ENCODE measurements at places on chromosomes 2 and 18.
A peak's percentile ranks its signal among the peaks of the same experiment; 100 is the strongest.

GRCh38 chr2:66813525-66813924 lies 378.6 kb downstream of the MEIS1 start:
- no peak for DNase-seq

GRCh38 chr18:78192054-78192453 lies 787.6 kb upstream of the SALL3 start:
- DNase-seq, result no peak

DNA sequence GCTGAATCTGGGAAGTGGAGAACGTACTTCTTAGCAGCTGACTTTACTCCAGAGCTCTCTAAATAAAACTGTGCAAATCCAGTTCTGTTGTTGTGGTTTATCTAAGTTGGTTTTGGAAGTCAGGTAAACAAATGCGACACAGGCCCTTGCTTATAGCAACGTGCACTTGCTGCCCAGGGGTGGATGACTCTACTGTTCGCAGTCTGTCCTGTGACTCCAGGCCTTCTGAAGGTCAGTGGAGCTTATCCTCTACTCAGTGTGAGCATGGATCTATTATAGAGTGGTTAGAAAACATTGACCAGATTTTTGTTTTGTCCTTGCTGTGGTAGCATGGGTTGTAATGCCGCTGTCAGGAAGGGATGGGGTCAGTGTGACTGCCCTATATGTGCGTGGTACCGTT lies 89.1 kb downstream of the ZNF236 start:
- no peak for DNase-seq

- no peak for DNase-seq
Observed at GRCh38 chr2:72747344-72747743, 78.5 kb downstream of the EXOC6B start.

DNA sequence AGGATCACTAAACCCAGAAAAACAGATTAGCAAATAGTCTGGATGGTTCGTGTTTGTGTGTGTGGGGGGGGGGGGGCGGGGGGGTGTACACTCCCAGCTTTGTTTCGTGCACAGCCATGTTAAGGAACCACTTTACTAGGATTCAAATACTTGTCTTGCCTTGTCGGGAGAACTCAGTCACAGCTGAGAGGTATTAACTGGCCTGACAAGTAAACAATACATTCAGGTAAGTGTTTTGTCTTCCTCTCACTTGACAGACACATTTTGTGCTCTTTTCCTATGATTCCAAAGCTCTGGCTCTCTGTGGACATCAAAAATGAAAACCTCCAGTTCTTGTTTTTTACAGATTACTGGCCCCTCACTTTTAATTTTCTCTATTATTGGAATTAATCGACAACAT lies 173.5 kb downstream of the LRP1B start:
- no peak for DNase-seq

- DNase-seq, result no peak
Observed at GRCh38 chr2:142175813-142176338, 45.1 kb upstream of the LRP1B start.

DNA sequence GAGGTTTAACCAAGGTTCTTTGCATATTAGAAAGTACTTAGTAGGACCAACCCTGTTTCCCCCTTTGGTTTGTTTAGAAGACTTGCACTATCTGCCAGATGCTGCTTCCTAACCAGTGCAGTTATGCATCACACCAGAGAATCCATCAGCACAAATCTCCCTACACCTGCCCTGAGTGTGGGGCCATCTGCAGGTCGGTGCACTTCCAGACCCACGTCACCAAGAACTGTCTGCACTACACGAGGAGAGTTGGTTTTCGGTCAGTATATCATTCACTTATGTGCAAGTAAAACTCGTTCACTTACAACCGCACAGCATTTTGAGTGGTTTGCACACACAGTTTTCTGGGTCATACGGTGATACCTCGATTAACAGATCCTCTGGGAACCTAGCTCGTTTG lies 69.7 kb downstream of the ZNF532 start:
- DNase-seq, result no peak

DNA sequence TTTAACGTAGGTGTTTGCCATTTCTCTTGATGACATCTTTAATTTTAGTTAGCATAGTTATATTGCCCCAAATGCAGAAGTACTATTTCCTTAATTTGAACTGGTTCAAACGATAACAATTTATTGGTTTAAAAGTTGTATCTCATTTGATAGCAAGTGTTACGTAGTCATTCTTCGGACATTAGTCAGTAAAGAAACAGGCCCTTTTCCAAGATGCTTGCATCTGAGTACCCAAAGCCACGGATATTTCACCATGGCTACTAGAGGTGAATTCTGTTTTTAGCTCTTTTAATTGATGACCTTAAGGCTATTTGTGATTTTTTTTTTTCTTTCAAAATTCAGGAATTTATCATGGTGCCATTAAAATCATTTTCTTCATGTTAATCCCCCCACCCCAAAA lies 32.1 kb downstream of the GLS start:
- no peak for DNase-seq

DNA sequence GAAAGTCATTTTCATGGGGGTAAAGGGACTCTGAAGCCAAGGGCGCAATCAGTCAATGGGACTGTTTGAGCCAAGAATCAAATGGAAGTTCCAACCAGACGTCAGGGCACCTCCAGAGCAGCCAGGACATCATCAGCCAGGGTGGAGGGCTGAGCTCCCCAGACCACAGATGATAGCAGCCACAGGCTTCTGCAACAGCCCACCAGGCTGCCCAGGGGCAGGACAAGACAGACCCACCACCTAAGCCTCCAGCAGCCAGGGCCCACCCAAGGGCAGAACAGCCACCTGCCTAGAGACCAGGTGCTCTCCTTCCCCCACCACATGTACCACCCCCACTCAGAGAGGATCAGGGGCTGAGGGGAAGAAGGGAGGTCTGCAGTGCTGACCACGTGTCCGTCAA lies 53.8 kb upstream of the SLC66A3 start:
- DNase-seq, result no peak

DNA sequence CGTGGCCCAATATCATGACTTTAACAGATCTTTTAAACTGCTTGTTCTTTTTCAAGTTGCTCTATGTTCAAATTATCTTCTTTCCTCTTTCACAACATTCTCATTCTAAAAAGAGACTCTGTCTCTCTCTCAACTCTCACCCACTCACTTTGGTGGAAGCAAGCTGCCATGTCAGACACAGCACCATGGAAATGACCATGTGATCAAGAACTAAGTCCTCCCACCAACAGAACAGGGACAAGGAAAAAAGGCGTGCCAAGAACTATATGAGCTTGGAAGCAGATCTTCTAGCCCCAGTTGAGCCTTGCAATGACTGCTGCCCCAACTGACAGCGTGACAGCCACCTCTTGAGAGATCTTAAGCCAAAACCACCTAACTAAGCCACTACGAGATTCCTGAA lies 23.9 kb downstream of the BAZ2B start:
- DNase-seq, result no peak

DNA sequence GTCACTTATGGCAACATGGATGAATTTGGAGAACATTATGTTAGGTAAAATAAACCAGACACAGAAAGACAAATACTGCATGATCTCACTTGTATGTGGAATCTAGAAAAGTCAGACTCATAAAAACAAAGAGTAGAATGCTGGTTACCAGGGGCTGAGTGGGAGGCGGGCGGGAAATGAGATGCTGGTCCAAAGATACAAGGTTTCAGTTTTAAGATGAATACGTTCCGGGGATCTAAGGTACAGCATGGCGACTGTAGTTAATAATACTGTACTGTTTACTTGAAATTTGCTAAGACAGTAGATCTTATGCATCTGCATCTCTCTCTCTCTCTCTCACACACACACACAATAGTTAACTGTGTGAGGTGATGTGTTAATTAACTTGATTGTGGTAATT lies 14.2 kb downstream of the FAM110C start:
- peak; percentile 24 for DNase-seq

DNA sequence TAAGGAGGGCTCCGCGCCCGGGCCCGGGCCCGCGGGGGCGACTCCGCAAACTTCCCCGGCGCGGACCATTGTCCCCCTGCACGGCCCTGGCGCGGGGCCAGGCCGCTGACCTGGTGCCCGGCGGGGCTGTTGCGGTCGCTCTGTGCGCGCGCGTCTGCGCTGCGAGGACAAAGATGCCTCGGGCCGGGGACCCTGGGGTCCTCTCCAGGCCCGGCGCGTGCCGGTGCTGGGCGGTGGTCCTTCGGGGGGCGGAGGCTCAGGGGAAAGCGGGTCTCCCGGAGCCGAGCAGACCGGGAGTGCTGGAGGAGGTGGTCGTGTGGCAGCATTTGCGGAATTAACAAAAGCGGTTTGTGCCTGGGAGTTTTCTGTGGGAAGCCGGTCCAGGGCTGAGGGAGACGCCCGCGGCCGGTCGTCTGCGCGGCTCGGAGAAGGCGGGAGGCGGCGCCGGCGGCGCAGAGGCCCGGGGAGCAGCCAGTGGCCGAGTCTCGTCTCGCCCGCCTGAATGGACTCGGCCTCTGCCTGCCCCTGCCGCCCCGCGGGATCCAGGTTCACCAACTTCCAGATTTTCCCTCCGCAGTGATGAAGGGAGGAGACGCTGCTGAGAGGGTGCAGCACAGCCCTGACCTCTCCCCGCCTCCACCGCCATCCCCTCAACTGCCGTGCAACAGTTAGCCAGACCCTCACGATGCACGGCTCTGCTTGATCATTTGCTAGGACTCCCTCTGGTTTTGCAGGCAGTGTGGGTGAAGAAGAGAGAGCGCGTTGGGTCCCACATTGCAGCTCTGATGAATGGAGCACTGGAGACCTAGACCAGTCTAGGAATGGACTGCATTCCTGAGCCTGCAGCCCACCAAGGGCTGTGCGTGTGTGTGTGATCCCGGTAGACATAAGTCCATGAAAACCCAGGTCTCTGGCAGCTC lies 705 bp downstream of the EFR3B start:
- DNase-seq, result peak; percentile 4

- no peak for DNase-seq
Observed at GRCh38 chr2:115771516-115771915, 1329.1 kb downstream of the DPP10 start.

- no peak for DNase-seq
Observed at GRCh38 chr2:235492850-235493344, 946 bp upstream of the AGAP1 start.

- DNase-seq, result no peak
Observed at GRCh38 chr2:219090436-219091299, 29.9 kb upstream of the IHH start.

DNA sequence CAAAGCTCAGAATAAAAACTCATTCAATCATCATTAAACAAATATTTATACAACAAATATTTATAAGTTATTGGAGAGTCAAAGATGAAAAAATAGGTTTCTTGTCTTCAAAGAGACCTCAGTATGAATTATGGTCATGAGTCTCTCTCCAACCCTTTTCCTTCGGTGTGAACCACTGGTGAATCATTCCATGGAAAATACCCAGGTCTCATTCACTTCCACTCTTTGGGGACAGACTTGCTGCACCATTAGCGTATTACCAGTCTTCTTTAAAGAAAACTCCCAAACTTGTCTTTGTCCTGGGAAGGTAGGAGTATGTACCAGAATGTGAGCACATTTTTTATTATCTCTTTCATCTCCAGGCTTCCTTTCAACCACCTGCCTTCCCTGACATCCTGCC lies 257.4 kb upstream of the RBMS1 start:
- DNase-seq, result no peak

GRCh38 chr2:80300346-80300745 lies 4.2 kb downstream of the LRRTM1 start:
- DNase-seq, result no peak

DNA sequence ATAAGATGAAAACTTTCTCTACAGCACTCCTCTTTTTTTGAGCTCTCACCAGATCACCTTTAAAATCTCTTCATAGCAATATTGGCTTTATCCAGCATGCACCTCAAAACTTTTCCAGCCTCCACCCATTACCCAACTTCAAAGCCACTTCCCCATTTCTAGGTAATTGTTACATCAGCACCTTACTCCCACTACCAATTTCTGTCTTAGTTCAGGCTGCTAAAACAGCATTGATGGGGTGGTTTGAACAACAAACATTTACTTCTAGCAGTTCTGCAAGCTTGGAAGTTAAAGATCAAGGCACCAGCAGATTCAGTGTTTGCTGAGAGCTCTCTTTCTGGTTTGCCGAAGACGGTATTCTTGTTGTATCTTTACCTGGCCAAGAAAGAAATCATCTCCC lies 114.0 kb upstream of the SLC39A10 start:
- no peak for DNase-seq

DNA sequence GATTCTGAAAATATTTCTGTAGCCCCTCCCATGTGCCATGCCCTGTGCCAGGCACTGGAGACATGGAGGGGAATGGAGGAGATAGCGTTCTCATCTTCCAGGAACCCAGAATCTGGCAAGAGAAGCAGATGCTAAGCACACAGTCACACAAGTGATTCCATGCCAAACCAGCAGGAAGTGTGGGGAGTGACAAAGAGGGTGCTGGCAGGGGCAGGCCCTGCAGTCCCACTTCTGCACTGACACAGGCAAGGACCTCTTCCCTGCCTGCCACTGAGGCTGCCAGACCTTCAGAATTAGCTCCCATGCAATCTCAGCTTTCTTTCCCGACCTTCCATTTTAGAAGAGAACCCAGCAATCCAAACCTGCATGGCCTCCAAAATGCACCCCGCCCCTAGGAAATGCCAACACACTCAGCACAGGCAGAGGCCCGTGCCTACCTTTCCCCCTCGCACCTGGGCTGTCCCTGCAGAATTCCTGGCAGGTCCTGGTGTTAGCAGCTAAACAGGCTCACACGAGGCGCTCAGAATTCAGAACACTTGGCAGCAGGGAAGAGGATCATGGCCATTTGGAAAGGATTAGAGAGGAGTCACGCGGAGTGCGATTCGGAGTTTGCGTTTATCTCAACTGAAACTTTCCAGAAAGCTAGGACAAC lies 155.3 kb downstream of the MSH2 start:
- no peak for DNase-seq

- DNase-seq, result no peak
Observed at GRCh38 chr2:152627351-152627957, 89.8 kb downstream of the PRPF40A start.

DNA sequence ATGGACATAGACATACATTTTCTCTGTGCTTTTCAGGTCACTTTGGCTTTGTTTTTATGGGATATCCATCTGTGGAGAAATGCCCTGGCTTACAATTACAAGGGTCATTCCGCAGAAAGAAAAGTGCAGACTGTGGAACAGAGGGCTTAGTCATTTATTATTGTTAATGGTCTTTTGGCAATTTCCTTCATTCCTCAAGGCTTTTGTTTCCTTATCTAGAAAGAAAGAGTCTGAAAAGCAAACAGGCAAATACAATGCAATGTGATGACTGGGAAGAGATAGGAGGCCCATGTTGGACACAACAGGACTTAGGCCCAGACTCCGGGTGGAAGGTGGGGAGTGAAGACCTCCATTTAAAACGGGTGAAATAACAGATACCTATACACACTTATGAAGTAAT lies 129.5 kb upstream of the CAVIN2 start:
- DNase-seq, result no peak

GRCh38 chr2:109164739-109165221 lies 35.8 kb downstream of the SH3RF3 start:
- no peak for DNase-seq

Data from stimulated activated CD4-positive, alpha-beta T cell treated with anti-CD3 and anti-CD28 coated beads, Interleukin-2, amount 100 ng/mL, for 48 hours (primary cell).